ENCODE measurements at places on chromosomes 13 and 19. TPM values are rescaled to one million over a fixed set of nuclear protein-coding genes. Genes with fewer than 3 reads are reported as not detected.

- no peaks in the 10 kb centered on the region for H3K27me3 ChIP-seq
- no peaks in the 10 kb centered on the region for H3K36me3 ChIP-seq
- H3K27ac ChIP-seq, result no peak overlapping the region
- DNase-seq, result no peak
- H3K4me3 ChIP-seq, result no peak overlapping the region
- peaks cover 32% of the 10 kb centered on the region for H3K4me1 ChIP-seq
Measured at GRCh38 chr19:48716562-48717291, 2.8 kb downstream of the MAMSTR start.

DNA sequence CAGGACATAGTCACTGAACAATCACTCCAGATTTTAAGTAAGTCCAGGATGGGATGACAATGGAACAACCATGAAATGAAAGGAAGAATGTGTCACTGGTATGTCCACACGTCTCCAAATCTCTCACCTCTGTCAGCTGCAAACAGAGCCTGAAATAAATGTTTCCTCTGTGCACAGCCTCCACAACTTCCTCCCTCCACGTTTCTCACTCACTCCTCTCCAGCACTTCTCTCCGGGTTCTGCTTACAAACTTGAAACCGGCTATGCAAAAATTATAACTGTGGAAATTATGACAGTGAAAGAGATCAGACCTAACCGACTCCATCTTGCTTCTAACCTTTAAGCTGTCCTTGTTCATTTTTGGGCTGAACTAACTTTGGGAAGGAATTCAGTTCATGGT is 35.0 kb upstream of the ALOX5AP start:
- H3K36me3 ChIP-seq, result no peaks in the 10 kb centered on the region
- DNase-seq, result no peak
- no peaks in the 10 kb centered on the region for H3K27me3 ChIP-seq
- H3K4me3 ChIP-seq, result no peak overlapping the region
- H3K4me1 ChIP-seq, result peaks cover 16% of the 10 kb centered on the region

ZNF763 gene
- total RNA-seq, result 9.2 TPM

- H3K4me3 ChIP-seq, result no peak overlapping the region
- H3K27ac ChIP-seq, result no peak overlapping the region
- no peak for DNase-seq
- H3K36me3 ChIP-seq, result no peaks in the 10 kb centered on the region
- H3K4me1 ChIP-seq, result no peaks in the 10 kb centered on the region
- H3K27me3 ChIP-seq, result no peaks in the 10 kb centered on the region
Measured at GRCh38 chr13:80437231-80437630, 96.3 kb upstream of the SPRY2 start.

GRCh38 chr13:27643334-27644132 is 21.8 kb downstream of the POLR1D start:
- DNase-seq, result no peak
- no peaks in the 10 kb centered on the region for H3K4me1 ChIP-seq
- H3K4me3 ChIP-seq, result no peak overlapping the region
- no peak overlapping the region for H3K27ac ChIP-seq
- no peaks in the 10 kb centered on the region for H3K27me3 ChIP-seq

DNA sequence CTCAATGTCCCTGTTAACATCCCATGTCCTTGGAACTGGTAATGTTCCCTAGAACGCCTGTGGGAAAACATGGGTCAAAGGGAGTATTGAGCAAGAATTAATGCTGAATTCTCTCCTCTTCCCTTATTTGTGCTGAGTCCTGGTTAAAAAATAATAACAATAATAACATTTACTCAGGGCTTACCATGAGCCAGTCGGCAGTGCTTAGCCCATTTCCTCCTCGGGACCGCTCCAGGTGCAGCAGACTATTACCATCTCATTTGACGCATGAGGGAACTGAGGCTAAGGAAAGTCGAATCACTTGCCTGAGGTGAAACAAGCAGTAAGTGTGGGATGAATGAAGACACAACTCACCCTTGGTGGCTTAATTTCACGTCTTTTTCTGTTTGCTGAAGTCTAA is 33.6 kb upstream of the SLC15A1 start:
- DNase-seq, result no peak
- H3K36me3 ChIP-seq, result no peaks in the 10 kb centered on the region
- no peaks in the 10 kb centered on the region for H3K27me3 ChIP-seq
- no peak overlapping the region for H3K27ac ChIP-seq

DNA sequence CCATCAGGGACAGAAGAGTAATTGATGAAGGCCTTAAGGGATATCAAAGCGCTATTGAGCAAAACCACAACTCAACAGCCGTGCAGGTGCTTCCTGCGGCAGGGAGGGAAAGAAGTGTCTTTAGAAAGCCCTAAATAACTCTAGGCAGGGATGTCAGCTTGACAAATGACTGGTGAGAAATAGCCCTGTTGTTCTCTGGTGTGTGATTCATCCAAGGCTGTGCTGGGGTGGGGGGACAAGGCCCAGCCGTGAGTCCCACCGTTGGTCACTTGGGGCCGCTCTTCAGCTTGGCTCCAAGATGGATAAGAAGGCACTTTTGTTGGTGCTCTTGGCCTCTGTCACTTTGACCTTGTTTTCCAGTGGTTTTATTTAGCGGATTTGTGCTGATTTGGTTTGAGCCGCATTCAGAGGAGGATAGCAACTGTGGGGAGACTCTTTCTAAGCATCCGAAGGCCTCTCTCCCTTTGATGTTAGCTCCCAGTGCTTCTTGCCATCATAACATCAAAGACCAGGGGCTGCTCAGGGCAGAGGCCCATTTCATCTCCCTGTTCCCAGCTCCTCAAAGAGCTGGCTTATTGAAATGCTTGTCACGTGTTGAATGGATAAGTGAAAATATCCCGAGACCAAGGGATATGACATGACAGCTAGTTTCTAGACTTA is 130.3 kb upstream of the SERP2 start:
- DNase-seq, result peak; percentile 71
- no peaks in the 10 kb centered on the region for H3K27me3 ChIP-seq
- no peaks in the 10 kb centered on the region for H3K36me3 ChIP-seq
- no peak overlapping the region for H3K27ac ChIP-seq
- no peak overlapping the region for H3K4me3 ChIP-seq

DIAPH3 gene
- total RNA-seq, result 10.0 TPM

GRCh38 chr13:65990684-65991083 is 1239.5 kb downstream of the PCDH9 start:
- no peaks in the 10 kb centered on the region for H3K27me3 ChIP-seq
- H3K4me3 ChIP-seq, result no peak overlapping the region
- H3K4me1 ChIP-seq, result no peaks in the 10 kb centered on the region

Measured in Karpas-422 (cell line).